ENCODE measurements at places on chromosomes 13 and 19. TPM values are rescaled to one million over a fixed set of nuclear protein-coding genes. Genes with fewer than 3 reads are reported as not detected.

DNA sequence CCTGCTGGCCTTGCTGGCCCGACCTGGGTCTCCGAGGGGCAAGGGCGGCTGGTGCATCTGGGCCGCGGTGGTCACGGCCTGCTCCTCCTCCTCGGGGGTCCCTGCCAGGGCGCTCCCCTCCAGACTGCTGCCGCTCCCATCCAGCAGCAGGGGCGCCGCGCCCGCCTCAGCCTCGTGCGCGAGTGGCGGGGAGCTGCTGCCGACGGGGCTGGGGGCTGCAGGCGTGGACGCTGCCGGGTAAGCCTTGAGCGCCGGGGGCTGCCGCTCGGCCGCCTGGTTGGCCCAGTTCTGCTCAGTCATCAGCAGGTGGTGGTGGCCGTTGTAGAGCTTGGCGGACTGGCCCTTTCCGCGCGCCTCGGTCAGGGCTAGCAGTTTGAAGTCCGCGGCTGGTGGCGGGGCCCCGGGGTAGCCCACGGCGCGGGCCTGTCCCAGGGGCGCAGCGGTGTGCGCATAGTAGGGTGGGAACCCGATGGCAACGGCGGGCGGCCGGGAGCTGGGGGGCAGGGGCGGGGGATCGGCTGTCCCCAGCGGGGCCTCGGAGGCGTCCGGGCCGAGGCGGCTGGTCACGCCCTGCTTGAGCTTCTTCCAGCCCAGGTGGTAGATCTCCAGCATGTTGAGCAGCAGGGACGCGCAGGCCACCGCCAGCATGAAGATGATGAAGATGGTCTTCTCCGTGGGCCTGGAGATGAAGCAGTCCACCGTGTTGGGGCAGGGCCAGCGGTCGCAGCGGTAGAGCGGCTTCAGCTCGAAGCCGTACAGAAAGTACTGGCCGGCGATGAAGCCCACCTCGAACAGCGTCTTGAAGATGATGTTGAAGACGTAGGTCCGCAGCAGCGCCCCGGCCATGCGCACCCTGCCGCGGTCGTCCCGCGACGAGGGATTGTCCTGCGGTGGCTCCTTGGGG is 18.6 kb downstream of the GJA3 start:
- DNase-seq: no peak

DNA sequence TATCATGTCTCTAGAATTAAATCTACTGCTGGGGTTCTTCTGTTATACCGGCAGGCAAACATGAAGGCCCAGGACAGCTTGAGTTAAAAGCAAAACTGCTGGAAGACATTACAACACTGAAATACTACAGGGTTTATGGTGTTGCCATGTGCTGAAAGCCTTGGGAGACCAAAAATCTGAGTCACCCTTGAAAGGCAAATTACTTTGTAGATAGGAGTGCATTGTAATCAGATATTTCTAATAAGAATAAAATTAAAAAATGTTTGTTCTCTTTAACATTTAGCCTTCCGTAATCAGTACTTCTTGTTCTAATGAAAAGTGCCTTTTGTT is 181.3 kb downstream of the PCDH9 start:
- no peak for DNase-seq

GRCh38 chr19:46659151-46660007 is 1.6 kb downstream of the DACT3 start:
- peak; percentile 55 for DNase-seq

The TRIP10 gene
- 61.3 TPM for polyA plus RNA-seq

- DNase-seq: no peak
Observed at GRCh38 chr19:10565028-10565566, 713 bp downstream of the KRI1 start.

- no peak for DNase-seq
Observed at GRCh38 chr19:18562086-18562485, 4.4 kb downstream of the KXD1 start.

DNA sequence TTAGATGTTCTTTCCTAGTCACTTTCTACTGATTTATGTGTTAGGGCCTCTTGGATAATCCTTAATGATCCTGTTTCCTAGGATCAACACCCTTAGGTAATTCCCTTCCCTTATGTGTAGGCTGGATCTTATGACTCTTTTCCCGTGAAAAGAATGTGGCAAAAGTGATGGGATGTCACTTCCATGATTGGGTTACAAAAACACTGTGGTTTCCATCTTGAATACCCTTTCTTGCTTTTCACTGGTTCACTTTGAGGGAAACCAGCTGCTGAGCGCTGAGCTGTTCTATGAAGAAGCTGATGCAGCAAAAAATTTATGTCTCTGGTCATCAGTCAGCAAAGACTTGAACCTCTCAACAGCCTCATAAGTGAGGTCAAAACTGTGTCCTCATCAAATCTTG is 609.4 kb downstream of the OLFM4 start:
- no peak for DNase-seq

DNA sequence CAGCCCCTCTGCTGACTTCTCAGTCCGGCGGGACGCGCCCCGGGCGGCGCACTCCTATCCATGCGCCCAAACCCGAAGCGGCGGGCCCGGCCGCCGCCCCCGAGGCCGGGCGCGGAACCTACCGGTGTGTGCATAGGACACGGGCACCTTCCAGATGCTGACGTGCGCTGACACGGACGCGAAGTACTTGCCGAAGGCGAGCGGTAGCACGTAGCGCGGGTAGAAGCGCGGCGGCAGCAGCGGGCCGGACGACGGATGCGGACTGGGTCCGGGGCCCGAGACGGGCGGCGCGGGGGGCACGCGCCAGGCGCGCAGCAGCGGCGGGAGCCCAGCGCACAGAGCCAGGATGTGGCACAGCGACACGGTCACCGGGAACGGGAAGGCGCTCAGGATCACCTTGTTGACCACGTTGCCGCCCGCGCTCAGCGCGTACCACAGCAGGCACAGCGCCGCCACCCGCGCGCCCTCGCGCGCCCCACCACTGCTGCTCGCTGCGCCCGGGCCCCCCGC is 338 bp downstream of the SLC35E1 start:
- no peak for DNase-seq

The ZGLP1 gene
- polyA plus RNA-seq: 5.0 TPM

GRCh38 chr13:50073340-50073739 is 58.1 kb downstream of the KCNRG start:
- no peak for DNase-seq

The KCNN4 gene
- polyA plus RNA-seq: 1.1 TPM

DNA sequence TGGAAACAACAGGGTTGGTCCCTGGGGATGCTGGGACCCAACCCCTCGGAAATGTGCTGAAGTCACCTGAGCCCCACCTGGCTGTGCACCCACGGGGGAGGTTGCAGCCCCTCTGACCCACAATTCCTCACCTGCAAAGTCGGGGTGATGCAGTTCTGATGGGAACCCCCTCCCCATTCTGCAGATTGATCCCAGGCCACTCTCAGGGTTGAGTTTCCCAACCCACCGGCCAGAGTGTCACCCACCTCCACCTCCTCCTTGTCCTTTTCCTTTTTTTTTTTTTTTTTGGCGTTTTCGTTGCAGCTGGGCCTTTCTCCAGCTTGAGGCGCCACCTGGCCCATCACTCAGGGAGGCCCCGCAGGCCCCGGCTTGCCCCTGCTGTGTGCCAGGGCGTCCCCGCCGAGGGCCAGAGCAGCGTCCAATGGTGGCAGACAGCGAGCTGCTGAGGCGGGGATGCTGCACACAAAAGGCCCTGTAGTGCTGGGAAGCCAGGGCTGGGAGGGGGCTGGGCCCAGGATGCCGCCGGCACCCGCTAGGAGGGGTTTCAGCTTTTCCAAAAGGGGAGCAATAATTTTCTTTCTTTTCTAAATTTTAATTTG is 4.6 kb downstream of the PIK3R2 start:
- DNase-seq: no peak

The PROZ gene
- 0.17 TPM for polyA plus RNA-seq

GRCh38 chr19:5914946-5915781 is 1.1 kb downstream of the CAPS start:
- no peak for DNase-seq

- DNase-seq: no peak
Observed at GRCh38 chr13:44748439-44748838, 172.3 kb upstream of the TSC22D1 start.

GRCh38 chr13:47306991-47307390 is 410.1 kb upstream of the HTR2A start:
- DNase-seq: no peak

DNA sequence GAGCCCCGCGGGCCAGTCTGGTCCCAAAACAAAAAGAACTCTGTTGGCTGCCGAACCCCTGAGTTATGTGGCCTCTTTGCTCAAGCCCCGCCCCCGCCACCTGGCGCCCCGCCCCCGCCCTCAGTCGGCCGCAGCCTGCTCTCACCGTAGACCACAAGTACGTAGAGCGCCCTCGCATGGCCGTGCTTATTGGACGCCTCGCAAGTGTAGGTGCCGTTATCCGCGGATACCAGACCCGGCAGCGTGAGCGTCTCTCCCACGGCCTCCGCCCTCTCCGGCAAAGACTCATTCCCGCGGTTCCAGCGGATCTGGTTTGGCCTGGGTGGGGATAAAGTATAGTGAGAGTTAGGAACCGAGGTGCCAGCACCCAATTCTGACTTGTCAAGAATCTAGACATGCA is 5.5 kb upstream of the ZNF428 start:
- DNase-seq: no peak

The TPTE2 gene
- not detected for polyA plus RNA-seq

The OLFM2 gene
- polyA plus RNA-seq: 30.2 TPM

The SIAH3 gene
- 0.15 TPM for polyA plus RNA-seq

The ARHGAP33 gene
- 19.9 TPM for polyA plus RNA-seq

The CATSPERD gene
- not detected for polyA plus RNA-seq

The SYNGR4 gene
- polyA plus RNA-seq: not detected

DNA sequence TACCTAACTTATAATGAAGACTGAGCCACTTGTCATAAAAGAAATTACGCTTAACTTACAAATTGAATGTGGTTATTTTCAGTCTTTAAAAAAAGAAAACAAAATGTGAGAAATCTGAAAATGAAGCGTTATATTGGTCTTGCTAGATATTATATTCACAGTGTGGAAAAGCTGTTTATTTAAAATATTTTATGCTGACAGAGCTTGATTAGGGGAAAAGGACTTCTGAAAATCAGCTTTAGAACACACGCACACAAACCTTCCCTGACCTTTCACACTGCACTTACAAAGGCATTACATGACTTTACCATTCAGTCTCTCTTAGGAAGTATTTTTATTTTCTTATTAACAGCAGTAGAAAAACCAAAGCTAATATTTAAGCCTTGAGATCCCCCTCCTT is 461.5 kb downstream of the DIAPH3 start:
- DNase-seq: no peak

The TNFSF13B gene
- 3.2 TPM for polyA plus RNA-seq

DNA sequence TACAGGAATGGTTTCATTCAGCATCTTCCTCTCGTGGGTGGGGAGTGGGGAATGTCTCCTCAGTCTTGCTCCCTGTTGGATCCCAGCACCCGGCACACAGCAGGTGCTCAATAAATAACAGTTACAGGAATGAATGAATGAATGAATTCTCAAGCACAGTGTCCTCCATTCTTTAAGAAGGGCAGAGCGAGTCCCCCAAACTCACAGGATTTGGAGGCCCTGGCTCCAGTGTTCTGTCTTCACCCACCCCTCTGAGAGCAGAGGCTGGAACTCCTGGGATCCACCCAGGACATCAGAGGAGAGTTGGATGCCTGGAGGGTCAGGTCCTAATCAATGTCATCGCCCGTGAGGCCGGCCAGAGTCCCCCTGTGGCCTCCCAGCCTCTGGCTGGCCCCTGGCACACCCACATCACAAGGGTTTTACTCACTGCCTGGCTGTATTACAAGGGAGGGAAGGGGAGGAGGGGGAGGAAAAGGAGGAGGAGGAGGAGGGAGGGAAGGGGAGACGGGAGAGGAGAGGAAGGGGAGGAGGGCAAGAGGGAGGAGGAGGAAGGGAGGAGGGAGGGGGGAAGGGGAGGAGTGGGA is 8.7 kb upstream of the CREB3L3 start:
- no peak for DNase-seq

DNA sequence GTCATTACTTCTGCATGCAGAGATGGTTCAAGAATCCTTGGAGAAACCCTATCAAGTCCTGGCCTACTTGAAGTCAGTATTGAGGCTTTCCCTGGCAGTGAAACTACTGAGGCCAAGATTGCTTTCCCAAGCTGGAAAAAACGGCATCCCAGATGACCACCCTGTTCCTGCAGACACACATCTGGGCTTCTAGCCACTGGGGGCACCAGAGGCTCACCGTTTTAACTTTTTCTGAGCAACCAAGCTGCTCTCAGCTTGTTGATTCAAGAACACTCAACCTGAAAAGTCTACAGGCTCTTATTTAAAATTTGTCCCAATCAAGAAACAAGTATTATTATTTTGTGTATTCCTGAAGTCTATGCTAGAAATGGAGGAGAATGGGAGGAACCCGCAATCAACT is 66.6 kb downstream of the SPRYD7 start:
- DNase-seq: no peak

GRCh38 chr13:42334329-42334706 is 62.4 kb downstream of the AKAP11 start:
- no peak for DNase-seq

DNA sequence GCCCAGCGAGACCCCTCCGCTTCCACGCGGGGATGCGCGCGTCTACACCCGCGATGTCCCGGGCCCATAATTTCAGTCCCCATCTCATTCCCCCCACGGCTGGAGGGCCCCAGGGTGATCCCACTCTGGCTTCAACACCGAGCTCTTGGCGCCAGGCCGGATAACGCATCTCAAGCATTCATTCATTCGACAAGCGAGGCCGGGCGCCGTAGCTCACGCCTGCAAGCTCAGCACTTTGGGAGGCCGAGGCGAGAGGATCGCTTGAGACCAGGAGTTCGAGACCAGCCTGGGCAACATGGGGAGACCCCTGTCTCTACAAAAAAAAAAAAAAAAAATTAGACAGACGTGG is 5.9 kb downstream of the ANGPTL6 start:
- no peak for DNase-seq

The IL12RB1 gene
- 0.75 TPM for polyA plus RNA-seq

GRCh38 chr13:41694545-41695301 is 237.4 kb downstream of the RGCC start:
- DNase-seq: peak; percentile 88

The CD33 gene
- 4.1 TPM for polyA plus RNA-seq

- no peak for DNase-seq
Observed at GRCh38 chr13:80359414-80359777, 18.5 kb upstream of the SPRY2 start.

- no peak for DNase-seq
Observed at GRCh38 chr13:114325729-114326128, 11.4 kb downstream of the CHAMP1 start.

- DNase-seq: no peak
Observed at GRCh38 chr19:17652627-17653026, 35.5 kb downstream of the UNC13A start.

DNA sequence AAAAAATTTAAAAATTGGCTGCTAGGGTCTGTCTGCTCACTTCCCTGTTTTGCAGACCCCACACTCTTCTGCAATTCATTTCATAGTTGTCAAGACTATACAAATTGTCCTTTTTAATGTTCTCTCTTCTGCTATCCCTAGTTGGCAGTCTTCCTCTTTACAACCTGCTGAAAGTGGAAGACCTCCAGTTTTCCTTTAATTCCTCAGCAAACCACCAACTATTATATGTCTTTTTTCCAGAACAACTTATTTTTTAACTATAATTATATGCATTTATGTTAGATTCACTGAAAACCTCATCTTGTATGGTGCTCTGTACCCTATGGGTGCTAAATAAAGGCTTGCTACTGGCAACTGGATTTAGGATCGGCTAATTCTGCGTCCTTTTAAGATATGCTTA is 1.1 kb upstream of the PHF11 start:
- peak; percentile 6 for DNase-seq

GRCh38 chr13:99307247-99307646 is at the start of gene GPR183:
GPR183 (minus strand) TSS chr13:99307399; CDS start chr13:99296145, 11,254 bp downstream.
- no peak for DNase-seq
